ENCODE measurements at places on chromosomes 2 and 18.

DNA sequence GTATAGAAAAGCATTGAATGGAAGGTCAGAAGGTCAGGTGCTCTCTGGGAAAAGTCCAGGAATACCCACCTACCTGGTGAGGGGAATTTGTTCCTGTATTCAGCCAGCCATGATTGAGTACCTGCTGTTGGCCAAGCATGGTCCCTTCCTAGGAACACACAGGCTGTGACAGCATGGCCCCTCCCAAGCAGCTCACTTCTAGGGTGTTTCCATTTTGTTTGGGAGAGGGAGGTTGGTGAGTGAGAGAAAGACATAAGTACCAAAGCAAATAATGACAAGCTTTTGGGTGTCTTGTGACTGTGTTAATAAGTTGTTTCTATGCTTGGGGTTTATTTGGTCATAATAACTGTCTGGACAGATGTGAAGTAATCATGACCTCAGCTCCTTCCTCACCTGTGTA lies 46.3 kb downstream of the CABLES1 start:
- no peak for DNase-seq

DNA sequence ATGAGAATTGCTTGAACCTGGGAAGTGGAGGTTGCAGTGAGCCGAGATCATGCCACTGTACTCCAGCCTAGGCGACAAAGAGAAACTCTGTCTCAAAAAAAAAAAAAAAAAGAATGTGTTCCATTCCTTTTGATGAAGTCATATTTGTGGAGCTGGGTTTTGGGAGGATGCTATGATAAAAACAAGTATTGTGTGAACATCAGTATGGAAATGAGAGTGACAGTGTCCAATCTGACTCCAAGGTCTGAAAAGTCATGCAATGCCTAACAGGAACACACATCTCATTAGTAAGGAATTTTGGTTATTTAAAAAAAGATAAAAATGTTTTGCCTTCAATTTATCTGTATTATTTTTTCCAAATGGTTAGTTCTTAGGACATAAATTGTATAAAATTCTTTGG lies 11.8 kb downstream of the GCFC2 start:
- DNase-seq = no peak

DNA sequence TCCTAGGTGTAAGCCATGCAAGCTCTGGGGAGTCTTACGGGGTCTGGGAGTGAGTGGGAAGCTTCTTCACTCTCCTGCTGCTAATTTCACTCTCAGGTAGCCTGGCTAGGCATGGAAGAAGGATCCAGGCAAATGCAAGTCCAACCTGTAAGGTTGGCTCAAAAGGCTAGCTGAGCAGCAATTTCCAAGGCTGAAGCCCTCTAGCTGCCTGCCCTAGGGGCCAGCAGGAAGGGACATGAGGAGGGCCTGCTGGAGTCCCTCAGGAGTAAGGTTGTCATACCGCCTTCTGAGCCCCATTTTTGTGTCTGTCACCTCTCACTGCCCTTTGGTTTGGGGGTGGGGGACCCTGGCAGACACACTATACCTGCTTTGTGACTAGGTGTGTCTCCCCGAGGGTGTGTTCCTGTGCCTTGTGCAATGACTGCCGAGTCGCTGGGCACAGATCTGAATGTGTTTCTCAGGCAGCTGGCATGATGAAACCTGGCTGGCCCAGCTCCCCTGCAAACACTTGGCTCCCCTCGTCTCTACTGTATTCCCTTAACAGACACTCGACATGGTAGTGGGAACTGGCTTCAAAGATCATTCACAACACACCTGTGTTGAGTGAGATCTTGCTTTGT lies 123.9 kb upstream of the FAM136A start:
- no peak for DNase-seq

- DNase-seq = peak; percentile 22
Observed at GRCh38 chr2:3125001-3125760, 252.4 kb downstream of the EIPR1 start.

DNA sequence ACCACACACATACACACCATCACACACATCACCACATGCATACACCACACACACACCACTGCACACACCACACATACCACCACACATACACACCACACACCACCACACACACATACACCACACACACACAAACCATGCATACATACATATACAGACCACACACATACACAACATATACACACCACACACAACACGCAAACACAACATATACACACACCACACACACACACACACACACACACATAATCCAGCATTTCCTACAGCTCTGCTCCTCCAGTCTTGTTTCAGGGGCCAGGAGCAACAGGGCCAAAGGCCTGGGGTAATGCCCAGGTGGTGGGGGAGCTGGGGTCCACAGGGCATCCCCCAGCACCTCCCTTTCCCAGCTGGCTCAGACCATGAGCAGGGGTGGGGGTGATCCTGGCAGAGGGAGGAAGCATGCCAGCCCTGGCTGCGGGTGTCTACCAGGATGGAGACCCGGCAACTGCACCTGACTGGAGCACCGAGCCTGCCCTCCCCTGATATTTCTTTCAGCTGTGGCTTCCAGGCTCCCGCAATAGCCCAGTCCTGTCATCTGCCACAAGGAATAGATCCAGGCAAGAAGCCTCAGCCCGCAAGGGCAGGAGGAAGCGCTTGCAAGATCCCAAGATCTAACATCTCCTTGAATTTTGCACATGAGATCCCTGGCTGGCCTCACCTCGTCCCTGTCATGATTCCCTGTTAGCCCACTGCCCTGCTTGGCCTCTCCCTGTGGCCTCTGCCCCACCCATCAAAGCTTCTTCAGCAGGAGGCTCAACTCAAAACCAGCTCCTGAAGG lies 196.9 kb downstream of the TNS1 start:
- DNase-seq = no peak

GRCh38 chr2:85485815-85486214 lies 53.2 kb upstream of the MAT2A start:
- no peak for DNase-seq

GRCh38 chr2:9094117-9094516 lies 90.6 kb upstream of the MBOAT2 start:
- no peak for DNase-seq

- no peak for DNase-seq
Observed at GRCh38 chr2:24515831-24516230, 24.8 kb downstream of the NCOA1 start.

DNA sequence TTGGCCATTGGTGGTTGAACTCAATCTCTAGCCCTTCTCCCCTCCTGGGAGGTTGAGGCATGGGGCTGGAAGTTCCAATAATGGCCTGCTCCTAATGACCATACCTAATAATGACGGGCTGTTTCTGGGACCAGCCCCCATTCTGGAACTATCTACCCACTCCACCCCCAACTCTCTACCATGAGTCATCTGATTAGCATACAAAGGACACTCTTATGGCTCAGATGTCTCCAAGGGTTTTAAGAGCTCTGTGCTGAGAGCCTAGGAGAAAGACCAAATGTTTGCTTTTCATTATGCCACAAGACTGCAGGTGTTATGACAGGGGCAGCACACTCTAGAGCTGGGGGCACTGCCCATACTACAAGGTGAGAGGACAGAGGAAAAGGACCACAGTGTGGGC lies 137.0 kb upstream of the NCKAP5 start:
- no peak for DNase-seq

GRCh38 chr18:45910405-45911023 lies 56.6 kb downstream of the EPG5 start:
- peak; percentile 66 for DNase-seq

GRCh38 chr2:12127638-12128037 lies 381.2 kb downstream of the LPIN1 start:
- no peak for DNase-seq

GRCh38 chr2:165691615-165692014 lies 102.4 kb downstream of the GALNT3 start:
- no peak for DNase-seq

- DNase-seq = no peak
Observed at GRCh38 chr18:23617412-23618014, 31.2 kb upstream of the NPC1 start.

DNA sequence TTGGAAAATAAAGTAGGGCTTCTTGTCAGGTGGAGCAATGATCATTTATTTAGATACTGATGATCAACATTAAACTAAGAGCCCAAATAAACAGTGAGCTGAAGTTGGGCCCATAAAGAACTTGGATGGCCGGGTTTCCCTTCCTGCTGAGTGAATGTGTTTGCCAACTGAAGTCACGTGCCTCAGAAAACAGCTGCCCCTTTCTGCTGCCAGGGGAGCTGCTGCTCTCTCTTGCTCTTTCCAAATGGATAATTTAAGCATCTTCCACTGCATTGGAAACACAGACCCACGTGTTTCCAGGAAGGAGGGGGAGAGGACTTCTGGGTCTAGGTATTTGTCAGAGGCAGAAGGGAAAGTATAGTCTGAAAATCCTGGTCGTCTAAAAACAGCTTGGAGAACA lies 22.9 kb upstream of the NCKAP5 start:
- DNase-seq = peak; percentile 69

- no peak for DNase-seq
Observed at GRCh38 chr2:190546734-190547133, 12.2 kb upstream of the NEMP2 start.

DNA sequence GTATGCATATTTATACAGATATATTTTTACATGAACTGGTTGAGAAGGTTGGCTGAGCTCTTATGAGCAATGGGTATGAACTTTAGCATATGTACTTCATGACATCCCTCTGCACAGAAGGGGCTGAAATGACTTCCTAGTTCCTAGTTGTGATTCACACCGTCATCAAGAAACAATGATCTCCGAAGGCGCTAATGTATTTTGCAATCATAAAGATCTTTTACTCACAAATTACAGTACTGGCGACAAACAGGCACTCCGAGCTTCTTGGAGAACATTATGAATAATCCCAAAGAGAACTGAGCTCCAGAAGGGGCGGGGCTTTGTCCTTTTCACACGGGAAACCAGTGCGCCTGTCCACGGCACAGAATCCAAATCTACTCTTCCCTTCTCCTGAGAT lies 18.1 kb downstream of the BCL2 start:
- DNase-seq = no peak

DNA sequence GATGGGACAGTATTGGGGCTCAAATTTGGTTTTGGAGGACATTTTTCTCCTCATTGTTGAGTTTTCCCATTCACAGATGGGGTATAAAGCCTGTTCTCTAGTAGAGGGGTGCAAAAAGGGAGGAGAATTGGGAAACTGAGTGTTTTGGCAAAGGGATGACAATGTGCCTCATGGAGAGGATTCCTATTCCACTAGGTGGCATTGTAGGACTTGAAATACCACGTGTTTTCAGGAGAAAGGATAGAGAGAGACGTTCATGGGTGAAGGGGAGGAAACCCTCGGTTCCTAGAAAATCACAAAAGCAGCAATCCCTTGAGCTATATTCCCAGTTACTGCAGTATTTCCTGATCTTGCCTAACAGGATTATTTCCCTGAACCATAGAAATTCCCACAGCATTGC lies 113.7 kb upstream of the SRD5A2 start:
- DNase-seq = no peak

- DNase-seq = no peak
Observed at GRCh38 chr2:20999906-21000645, 43.8 kb downstream of the APOB start.

GRCh38 chr2:212777020-212777491 lies 238.5 kb upstream of the ERBB4 start:
- DNase-seq = no peak

- DNase-seq = no peak
Observed at GRCh38 chr2:197312186-197312585, 1.6 kb upstream of the ANKRD44 start.

GRCh38 chr2:67259556-67260342 lies 137.4 kb upstream of the ETAA1 start:
- DNase-seq = no peak

DNA sequence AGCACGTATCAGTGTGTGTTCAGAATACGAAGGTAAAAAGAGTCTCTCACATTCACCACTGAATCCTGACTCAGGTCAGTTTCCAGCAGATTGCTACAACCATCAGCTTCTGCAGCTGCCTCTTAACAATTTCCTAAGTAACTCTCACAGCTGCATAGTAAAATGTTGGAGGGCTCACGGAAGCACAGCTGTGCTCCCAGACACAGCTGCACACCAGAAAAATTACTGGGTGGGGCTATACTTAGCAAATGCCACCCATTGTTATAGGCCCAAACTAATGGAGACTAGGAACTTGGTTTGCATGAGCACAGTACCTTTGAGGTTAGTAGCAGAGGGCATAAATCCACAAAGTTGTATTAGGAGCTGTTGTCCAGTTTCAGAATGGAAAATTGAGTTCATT lies 153.9 kb upstream of the ERBB4 start:
- DNase-seq = no peak

DNA sequence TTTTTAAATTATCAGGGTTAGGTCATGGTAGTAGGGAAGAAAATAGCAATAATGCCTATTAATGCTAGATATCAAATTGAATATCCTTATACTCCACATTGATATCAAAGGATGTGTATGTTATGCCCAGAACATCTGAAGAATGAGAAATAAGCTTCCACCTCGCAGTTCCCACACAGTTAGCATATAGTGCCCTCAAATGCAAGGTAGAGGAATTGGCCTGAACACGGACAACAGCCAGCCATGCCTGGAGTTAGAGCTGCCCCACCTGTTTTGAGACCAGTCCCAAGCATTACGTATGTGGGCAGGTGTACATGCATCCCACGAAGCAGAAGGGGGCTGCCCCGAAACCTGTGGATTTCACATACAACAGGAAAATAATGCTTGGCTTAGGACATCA lies 79.6 kb downstream of the SUMO1 start:
- DNase-seq = no peak

GRCh38 chr2:162038725-162039124 lies 35.3 kb downstream of the DPP4 start:
- no peak for DNase-seq

DNA sequence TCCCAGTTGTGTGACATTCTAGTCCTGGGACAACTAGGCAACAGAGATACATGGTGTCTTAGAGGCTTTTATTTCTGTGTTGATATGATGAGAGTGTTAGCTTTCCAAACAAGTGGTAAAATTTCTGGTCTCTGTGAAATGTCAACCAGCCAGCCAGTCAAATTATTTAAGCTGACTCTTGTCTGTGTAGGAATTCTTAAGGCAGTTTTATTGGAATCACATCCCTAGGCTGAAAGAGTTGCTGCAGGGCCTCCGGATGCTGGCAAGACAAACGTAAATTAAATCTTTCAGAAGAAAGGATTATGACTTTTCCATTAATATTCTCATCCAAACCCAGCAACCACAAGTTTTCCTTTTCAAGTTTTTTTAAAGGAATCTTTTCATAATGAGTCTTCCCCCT lies 44.6 kb downstream of the SERPINB7 start:
- DNase-seq = no peak

Measured in right lobe of liver (tissue), 6 donors.